Cardiac muscle cell (in vitro differentiated cells and primary cell): ENCODE measurements at places on chromosomes 16 and 17. TPM values are rescaled to one million over a fixed set of nuclear protein-coding genes. Genes with fewer than 3 reads are reported as not detected.
A peak's percentile ranks its signal among the peaks of the same experiment; 100 is the strongest.

GRCh38 chr16:31472709-31473203 is 804 bp downstream of the TGFB1I1 start:
- peaks cover 24% of the 10 kb centered on the region for H3K27me3 ChIP-seq
- peaks cover 8% of the 10 kb centered on the region for H3K36me3 ChIP-seq
- H3K27ac ChIP-seq = peak overlapping the region; percentile 62
- H3K4me1 ChIP-seq = peaks cover 9% of the 10 kb centered on the region

- no peak overlapping the region for H3K27ac ChIP-seq
- DNase-seq = peak; percentile 18
- no peak overlapping the region for H3K4me3 ChIP-seq
- H3K36me3 ChIP-seq = no peaks in the 10 kb centered on the region
- no peaks in the 10 kb centered on the region for H3K4me1 ChIP-seq
- H3K27me3 ChIP-seq = peaks cover 6% of the 10 kb centered on the region
Observed at GRCh38 chr17:79850571-79851460, 11.6 kb upstream of the CBX4 start.

GRCh38 chr16:28951410-28951943 is 740 bp downstream of the NFATC2IP start:
- peaks cover 6% of the 10 kb centered on the region for H3K4me1 ChIP-seq
- no peaks in the 10 kb centered on the region for H3K27me3 ChIP-seq
- DNase-seq = no peak
- peaks cover 36% of the 10 kb centered on the region for H3K36me3 ChIP-seq
- H3K27ac ChIP-seq = peak overlapping the region; percentile 42
- H3K4me3 ChIP-seq = peak overlapping the region; percentile 80

DNA sequence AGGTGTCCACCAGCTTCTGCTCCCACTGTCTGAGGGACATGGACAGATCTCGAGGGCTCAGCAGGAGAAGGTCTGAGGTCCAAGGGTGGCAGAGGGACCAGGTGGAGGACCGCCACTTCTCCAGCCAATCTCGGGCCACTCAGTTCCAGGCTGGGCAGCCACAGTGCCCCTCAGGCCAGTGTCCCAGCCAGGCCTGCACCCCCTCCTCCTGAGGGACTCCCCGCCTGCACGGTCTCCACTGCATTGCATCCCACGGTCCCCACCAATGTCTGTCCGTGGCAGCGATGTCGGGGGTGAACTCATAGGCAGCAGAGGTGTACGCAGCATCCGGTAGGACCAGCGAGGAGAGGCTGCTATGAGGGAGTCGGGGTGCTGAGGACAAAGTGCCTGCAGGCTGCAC is 64.2 kb upstream of the DOC2B start:
- no peak overlapping the region for H3K27ac ChIP-seq
- no peak overlapping the region for H3K4me3 ChIP-seq
- DNase-seq = no peak
- no peaks in the 10 kb centered on the region for H3K27me3 ChIP-seq
- no peaks in the 10 kb centered on the region for H3K4me1 ChIP-seq
- no peaks in the 10 kb centered on the region for H3K36me3 ChIP-seq

DNA sequence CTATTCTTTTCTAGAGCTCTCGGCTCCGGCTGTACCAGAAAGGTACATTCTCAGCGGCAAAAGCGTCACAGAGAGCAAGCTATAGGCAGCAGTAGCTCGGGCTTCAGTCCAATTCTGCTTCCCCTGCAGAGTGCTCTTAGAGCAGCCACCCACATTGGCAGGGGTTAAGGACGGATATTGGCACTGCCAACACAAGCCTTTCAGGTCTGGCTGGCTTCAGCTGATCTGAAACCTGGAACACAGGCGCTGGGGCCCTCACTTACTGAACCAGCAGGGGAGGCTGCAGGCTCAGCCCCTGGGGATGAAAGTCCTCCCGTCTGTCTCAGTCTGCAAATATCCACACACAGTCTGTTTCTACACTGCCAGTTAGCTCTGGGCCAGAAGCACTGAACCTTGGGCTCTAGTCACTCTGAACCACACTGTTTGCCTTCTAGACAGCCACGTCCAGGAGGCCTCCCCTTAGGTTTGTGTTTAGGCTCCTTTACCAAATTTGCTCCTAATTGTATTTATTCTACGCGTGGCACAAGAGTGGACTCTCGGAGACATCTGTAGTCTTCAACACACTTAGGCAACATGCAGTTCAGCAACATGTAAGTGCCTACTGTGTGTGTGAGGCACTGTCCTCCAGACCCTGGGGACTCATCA is 40.1 kb downstream of the HIC1 start:
- no peak overlapping the region for H3K4me3 ChIP-seq
- DNase-seq = peak; percentile 67
- no peaks in the 10 kb centered on the region for H3K27me3 ChIP-seq

DNA sequence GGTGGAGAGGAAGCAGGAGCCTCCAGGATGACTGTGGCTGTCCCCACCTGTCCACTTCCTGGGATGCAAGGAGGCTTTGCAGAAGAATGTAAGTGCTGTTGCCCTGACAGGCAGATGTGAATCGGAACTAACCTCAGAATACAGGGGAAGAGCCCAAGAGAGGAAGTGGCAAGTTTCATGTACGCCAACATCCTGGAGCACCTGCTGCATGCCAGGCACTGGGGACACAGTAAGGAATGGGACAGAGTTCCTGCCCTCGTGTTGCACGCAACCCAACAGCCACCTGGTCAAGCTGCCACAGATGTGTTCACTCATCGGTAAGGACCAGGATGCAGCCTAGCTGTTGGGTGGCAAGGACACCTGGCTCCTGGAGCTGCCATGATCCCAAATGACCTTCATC is 98.6 kb upstream of the RPL38 start:
- H3K27me3 ChIP-seq = no peaks in the 10 kb centered on the region
- H3K36me3 ChIP-seq = no peaks in the 10 kb centered on the region
- no peak overlapping the region for H3K4me3 ChIP-seq
- H3K4me1 ChIP-seq = peaks cover 1% of the 10 kb centered on the region
- no peak overlapping the region for H3K27ac ChIP-seq
- no peak for DNase-seq

DNA sequence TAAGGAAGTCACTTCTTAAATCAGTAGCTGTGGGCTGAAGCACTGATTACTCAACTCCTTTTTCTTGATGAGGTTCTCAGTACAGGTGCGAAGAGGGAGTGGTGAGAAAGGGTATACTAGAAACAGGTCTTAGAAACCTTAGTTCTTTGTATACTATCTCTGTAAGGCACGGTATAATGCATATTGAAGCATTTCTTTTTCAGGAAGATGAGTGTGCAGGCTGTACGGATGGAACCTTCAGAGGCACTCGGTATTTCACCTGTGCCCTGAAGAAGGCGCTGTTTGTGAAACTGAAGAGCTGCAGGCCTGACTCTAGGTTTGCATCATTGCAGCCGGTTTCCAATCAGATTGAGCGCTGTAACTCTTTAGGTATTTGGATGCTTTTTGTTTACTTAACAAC is 39.2 kb downstream of the CYLD start:
- no peak for DNase-seq
- H3K4me1 ChIP-seq = no peaks in the 10 kb centered on the region
- no peak overlapping the region for H3K27ac ChIP-seq
- peaks cover 6% of the 10 kb centered on the region for H3K36me3 ChIP-seq

DNA sequence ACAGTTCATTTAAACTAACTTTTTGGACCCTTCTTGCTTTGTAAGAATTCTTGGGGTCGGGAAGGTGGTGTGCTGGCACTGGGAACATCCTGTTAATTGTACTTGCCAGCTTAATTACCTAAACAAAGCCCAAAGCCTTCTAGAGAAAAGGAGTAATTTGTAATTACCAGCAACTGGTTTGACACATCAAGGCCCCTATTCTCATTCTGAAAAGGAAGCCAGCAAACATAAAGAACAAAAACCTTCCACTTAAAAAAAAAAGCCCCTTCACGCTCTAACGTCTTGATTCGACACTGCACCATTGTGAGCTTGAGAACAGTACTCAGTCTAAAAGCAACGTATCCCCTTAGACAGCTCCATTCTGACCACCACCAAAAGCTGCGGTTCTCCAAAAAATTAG is 74.7 kb upstream of the RPH3AL start:
- H3K36me3 ChIP-seq = no peaks in the 10 kb centered on the region
- H3K4me1 ChIP-seq = no peaks in the 10 kb centered on the region
- no peak overlapping the region for H3K4me3 ChIP-seq
- no peaks in the 10 kb centered on the region for H3K27me3 ChIP-seq
- DNase-seq = no peak
- no peak overlapping the region for H3K27ac ChIP-seq

DNA sequence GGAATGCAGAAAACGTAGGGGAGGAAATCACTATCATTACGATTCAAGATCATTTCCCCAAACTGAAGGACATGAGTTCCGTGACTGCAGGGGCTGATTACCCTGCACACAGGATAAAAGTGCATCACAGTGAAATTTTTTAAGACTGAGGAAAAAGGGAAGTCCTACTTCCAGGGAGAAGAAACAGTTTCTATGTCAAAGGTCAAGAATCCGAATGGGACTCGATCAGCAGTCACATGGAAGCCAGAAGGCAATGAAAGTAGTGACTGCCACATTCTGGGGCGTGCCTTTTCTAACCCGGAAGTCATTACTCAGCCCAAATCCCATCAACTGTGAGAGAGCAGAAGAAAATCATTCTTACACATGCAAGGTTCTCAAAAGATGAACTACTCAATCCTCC is 12.1 kb downstream of the ZZEF1 start:
- H3K36me3 ChIP-seq = no peaks in the 10 kb centered on the region
- no peak overlapping the region for H3K27ac ChIP-seq
- no peak overlapping the region for H3K4me3 ChIP-seq
- no peaks in the 10 kb centered on the region for H3K27me3 ChIP-seq
- no peak for DNase-seq

DNA sequence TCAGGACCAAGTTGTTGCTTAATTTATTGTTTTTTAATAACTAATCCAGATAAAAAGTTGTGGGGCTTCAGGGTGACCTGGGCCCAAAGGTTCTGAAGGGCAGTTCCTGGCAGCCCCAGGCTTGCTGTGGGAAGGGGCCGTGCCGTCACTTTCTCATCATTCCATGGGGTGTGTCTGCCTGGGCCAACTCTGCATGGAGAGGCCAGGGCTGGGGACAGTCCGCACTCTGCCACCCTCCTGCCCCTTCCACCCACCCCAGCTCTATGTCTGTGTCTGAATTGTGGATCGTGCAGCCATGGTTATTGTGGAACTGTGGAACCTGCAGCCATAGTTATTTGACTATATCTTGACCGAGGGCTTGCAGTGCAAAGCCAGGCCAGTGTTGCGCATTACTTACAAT is 4.0 kb downstream of the LIMD2 start:
- H3K4me3 ChIP-seq = no peak overlapping the region
- no peak for DNase-seq
- no peak overlapping the region for H3K27ac ChIP-seq
- no peaks in the 10 kb centered on the region for H3K27me3 ChIP-seq

DNA sequence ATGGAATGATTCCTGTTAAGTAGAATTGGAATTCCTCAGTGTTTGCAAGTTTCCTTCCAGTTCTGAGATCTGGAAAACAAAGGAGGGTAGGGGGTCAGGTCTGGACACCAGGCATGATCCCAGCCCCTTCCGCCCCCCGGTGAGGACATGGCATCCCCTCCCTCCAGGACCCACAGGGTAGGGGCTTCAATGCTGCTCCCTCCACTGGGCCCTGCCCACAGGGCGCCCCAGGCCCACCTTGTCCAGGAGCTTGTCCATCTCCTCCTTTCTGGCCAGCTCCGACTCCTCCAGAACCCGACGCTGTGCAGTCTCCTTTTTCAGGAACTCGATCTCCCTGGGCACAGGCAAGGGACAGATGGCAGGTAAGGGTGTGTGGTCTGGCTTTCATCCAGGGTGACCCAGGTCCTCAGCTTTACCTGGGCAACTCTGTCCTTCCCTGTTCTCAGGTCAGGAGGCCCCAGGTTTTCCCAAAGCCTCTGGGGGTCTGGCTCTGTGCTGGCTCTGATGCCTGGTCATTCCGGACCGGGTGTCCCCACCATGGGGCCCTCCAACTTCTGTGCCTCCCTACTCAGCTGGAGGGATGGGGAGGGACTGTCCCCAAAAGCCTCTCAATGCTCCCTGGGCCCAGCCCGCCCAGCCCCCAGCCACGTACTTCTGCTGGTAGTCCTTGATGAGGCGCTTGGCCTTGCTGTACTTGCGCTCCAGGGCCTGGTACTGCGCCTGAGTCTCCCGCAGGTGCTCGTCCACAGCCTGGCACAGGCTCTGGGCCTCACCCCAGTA is 5.5 kb upstream of the SAMD14 start:
- peaks cover 7% of the 10 kb centered on the region for H3K27me3 ChIP-seq
- DNase-seq = no peak
- H3K27ac ChIP-seq = no peak overlapping the region
- peaks cover 41% of the 10 kb centered on the region for H3K36me3 ChIP-seq

GRCh38 chr17:77439189-77440018 is 298.6 kb downstream of the SEC14L1 start:
- H3K4me3 ChIP-seq = no peak overlapping the region
- DNase-seq = no peak
- peaks cover 60% of the 10 kb centered on the region for H3K4me1 ChIP-seq

- no peak for DNase-seq
- no peak overlapping the region for H3K4me3 ChIP-seq
- H3K27me3 ChIP-seq = no peaks in the 10 kb centered on the region
- H3K4me1 ChIP-seq = no peaks in the 10 kb centered on the region
- H3K27ac ChIP-seq = no peak overlapping the region
Observed at GRCh38 chr17:45357364-45357997, 40.7 kb upstream of the MAP3K14 start.

- peak; percentile 62 for DNase-seq
- no peaks in the 10 kb centered on the region for H3K4me1 ChIP-seq
- H3K27me3 ChIP-seq = peaks cover 18% of the 10 kb centered on the region
- no peak overlapping the region for H3K4me3 ChIP-seq
Observed at GRCh38 chr16:86389566-86390328, 120.6 kb upstream of the FOXF1 start.

DNA sequence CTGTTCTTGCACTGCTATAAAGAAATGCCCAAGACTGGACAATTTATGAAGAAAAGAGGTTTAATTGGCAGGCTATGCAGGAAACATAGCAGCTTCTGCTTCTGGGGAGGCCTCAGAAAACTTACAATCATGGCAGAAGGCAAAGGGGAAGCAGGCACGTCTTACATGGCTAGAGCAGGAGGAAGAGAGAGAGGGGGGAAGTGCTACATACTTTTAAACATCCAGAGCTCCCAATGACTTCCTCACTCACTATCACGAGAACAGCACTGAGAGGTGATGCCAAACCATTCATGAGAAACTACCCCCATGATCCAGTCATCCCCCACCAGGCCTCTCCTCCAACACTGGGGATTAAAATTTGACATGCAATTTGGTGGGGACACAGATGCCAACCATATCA is 13.3 kb downstream of the WFIKKN2 start:
- no peak overlapping the region for H3K27ac ChIP-seq
- H3K27me3 ChIP-seq = no peaks in the 10 kb centered on the region
- no peaks in the 10 kb centered on the region for H3K36me3 ChIP-seq
- DNase-seq = no peak
- no peak overlapping the region for H3K4me3 ChIP-seq

DNA sequence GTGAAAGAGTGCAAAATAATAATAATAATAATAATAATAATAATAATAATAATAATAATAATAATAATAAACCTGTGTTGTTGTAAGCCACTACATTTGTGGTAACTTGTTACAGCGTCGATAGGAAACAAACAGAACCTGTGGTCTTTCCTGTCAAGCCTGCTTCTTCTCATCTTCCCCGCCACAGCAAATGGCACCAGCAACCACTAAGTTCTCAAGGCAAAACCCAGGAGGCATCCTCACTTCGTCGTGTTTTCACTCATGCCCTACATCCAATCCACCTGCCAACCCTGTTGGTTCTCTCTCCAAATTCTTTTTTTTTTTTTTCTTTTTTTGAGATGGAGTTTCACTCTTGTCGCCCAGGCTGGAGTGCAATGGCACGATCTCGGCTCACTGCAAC is 34.2 kb downstream of the ITGAE start:
- DNase-seq = no peak
- no peak overlapping the region for H3K27ac ChIP-seq
- no peaks in the 10 kb centered on the region for H3K4me1 ChIP-seq
- H3K27me3 ChIP-seq = no peaks in the 10 kb centered on the region
- H3K36me3 ChIP-seq = no peaks in the 10 kb centered on the region
- H3K4me3 ChIP-seq = no peak overlapping the region

PRSS33 gene
- not detected in 2 replicates for total RNA-seq

GGA2 gene
- total RNA-seq = 71.7 and 126 TPM in 2 replicates
